Vagina (tissue), 2 donors: ENCODE measurements at places on chromosomes 5 and 9.

DNA sequence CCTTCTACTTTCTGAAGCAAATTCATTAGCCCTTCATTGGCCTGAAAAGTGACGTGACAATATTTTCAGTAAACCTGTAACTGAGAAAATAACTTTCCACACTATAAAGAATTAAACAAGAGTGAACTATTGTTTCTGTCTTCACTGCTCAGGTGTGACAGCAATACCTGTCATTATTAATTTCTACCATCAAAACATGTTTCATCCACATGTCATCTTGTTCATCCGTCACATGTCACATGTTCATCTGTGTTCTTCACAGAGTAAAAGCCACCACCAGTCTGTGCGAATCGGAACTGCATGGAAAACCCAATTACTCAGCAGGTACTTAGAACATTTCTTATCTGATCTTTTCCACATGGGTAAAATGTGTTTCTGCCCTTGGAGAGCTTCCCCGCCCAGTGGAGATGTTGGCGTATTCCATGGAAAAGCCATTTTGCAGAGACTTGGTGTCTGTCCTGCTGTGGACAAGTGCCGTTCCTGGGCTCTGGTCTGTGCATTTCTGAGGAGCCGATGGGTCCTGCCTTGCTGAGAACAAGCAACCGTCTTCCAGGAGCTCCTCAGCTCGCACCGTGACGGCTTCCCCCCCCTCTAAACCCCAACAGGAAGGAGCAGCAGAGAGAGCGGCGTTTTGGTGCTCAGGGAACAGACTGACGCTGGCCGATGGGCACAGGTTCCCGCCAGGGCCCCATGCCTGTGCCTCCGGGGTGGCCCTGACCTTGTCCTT is 10.6 kb upstream of the EXOC3 start:
- no peak for DNase-seq
- H3K4me3 ChIP-seq: no peak overlapping the region
- no peaks in the 10 kb centered on the region for H3K36me3 ChIP-seq
- H3K27me3 ChIP-seq: no peaks in the 10 kb centered on the region

DNA sequence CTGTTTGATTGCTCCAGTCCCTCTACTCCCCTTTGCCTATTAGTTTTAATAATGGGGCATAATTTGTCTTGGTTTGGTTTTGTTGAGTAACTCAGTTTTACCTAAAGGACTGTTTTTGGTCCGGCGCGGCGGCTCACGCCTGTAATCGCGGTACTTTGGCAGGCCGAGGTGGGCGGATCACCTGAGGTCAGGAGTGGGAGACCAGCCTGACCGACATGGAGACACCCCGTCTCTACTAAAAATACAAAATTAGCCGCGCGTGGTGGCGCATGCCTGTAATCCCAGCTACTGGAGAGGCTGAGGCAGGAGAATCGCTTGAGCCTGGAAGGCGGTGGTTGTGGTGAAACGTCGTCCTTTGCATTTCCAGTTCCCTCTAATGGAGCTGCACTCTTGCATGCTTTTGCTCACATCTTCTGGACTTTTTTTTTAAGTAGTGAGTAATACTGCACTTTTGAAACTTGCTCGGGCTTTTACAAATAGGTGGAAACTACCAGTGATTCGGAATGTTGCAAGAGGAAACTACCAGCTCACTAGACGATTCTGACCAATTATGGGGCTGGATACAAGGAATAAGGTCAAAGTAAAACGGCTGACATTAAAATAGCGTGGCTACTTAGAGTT is 721 bp upstream of the MAML1 start:
- no peaks in the 10 kb centered on the region for H3K27me3 ChIP-seq
- H3K27ac ChIP-seq: peak overlapping the region; percentile 95
- peak overlapping the region; percentile 80 for H3K4me3 ChIP-seq
- DNase-seq: no peak
- peaks cover 42% of the 10 kb centered on the region for H3K4me1 ChIP-seq

GRCh38 chr5:146130440-146131045 is 25.2 kb upstream of the PLAC8L1 start:
- no peaks in the 10 kb centered on the region for H3K36me3 ChIP-seq
- DNase-seq: no peak
- H3K27ac ChIP-seq: no peak overlapping the region
- no peak overlapping the region for H3K4me3 ChIP-seq
- no peaks in the 10 kb centered on the region for H3K4me1 ChIP-seq
- H3K27me3 ChIP-seq: no peaks in the 10 kb centered on the region

DNA sequence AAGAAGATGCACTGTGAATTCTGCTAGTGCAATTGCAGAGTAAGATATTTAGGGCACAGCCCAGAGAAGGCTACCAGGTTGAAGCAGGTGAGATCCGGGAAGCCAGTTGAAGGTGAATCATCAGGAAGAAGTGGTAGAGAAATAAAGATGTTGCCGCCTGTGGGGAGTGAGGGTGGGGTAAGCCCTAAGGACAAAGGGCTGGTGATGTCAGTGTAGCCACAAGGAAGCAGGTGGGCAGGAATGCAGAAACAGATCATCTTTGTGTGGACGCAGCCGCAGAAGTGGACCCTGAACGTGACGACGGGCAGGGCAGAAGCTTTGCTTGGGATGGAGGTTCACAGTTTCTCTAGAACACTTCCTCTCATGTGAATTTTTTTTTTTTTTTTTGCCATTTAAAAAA is 164.2 kb downstream of the ACTL7B start:
- H3K27me3 ChIP-seq: no peaks in the 10 kb centered on the region
- peak; percentile 79 for DNase-seq
- no peaks in the 10 kb centered on the region for H3K36me3 ChIP-seq
- H3K4me3 ChIP-seq: no peak overlapping the region
- no peaks in the 10 kb centered on the region for H3K4me1 ChIP-seq

DNA sequence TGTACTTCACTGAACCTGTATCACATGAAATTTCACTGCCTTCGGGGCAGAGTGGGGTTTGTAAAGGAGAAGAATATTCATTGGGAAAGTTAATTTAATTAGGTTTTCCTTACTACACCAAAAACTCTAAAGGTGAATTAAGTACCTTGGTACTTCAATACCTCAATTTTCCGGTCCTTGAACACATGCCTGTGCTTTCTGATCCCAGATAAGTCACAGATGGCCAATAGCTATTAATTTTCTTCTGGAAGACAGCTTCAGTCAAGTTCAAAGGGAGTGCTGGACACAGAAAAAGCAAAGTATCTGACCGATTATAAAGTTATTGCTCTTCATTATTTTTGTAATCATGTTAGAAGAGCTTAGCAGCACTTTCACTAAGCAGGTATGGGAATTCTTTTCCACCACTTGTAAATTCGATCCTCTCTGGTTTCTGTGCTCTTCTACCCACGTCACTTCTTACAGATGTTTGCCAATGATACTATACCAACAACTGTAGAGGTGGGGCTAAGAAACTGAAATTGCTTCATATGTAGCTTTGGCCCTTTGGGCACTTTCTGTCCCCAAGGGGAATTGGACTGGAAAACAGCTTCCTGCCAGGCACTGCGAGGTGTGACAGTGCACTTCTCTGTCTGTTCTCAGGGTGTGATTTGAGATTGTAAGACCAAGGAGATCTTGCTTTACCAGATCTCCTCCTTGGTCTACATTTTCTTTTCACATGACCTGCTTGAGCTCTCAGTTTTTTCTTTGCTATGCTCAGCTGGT is 164.0 kb downstream of the CCDC192 start:
- H3K4me1 ChIP-seq: peaks cover 11% of the 10 kb centered on the region
- no peak for DNase-seq
- H3K27ac ChIP-seq: no peak overlapping the region
- no peaks in the 10 kb centered on the region for H3K27me3 ChIP-seq
- H3K4me3 ChIP-seq: no peak overlapping the region

DNA sequence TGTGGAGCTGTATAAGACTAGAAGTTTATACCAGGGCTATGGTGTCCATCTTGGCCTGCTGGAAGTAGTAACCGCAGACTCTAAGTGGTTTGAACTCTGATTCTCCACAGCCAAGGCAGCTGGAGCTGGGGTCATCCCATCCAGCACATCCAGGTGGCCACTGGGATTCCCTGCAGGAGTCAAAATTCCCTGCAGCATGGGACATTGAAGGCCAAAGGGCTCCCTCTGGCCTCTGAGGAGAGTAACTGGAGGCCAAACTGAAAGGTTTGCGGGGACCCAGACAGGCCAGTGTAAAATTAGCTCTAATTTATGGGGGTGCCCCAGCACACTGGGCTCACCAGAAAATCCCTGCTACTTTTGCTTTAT is 12.2 kb upstream of the PRXL2C start:
- no peaks in the 10 kb centered on the region for H3K36me3 ChIP-seq
- no peak overlapping the region for H3K4me3 ChIP-seq
- H3K27ac ChIP-seq: no peak overlapping the region
- DNase-seq: no peak
